ENCODE measurements at places on chromosomes 4 and X.

DNA sequence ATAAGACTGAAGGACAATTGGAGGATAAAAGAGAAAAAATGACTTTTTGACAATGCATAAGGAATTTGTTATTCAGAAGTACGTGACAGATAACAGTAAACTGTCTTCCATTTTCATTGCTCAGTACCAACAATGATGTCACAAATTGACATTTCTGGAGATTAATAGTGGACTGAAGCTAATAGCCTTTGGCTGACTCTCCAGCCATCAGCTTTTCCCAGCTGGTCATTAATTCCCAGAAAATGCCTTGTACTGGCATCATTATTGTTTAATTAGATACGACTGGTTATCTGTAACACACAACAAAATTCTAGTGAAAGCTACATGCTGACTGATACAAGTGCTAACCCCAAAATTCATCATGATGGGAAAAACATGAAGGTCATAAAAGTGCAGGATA lies 147.9 kb upstream of the FGF13 start:
- DNase-seq = no peak

- DNase-seq = no peak
These were observed 145.9 kb downstream of the DMD start for GRCh38 chrX:33065415-33065814.

DNA sequence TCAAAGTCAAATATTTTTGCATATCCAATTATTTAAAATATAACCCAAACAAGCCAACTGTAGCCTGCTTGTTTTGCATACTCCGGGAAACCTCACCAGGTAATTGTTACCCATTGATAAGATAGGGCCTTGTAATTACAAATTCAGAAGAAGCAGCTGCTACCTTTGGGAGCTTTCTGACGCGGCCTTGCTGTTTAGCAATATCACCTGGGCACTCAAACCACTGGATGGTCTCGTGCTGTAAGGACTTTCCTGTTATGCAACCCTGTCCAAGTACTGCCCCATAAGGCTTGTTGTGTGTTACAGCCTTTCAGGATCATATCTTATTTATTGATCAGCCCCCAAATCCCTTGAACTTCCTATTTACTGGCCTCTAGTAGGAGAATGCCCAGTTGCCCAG lies 52.1 kb downstream of the HS3ST1 start:
- no peak for DNase-seq

GRCh38 chr4:102546635-102547034 lies 45.5 kb downstream of the NFKB1 start:
- no peak for DNase-seq

- peak; percentile 69 for DNase-seq
These were observed 333.3 kb downstream of the BCOR start for GRCh38 chrX:39764441-39764914.

DNA sequence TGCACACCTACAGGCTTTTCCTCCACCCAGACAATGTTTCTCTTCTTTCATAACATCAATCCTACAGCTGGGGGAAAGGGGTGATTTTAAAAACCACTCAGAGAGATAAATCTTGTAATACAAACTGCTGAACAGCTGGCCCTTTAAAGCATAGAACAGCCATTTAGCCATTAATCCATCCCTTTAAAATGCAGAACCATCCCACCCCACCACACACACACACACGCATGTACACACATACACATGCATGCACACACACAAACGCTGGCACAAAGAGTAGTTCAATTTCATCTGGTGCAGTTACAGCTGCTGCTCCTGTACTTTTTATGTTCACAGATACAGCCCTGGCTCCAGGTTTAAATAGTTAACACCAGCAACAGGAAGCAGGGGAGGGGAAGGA lies 426.1 kb downstream of the MID1IP1 start:
- no peak for DNase-seq

GRCh38 chrX:20857746-20858145 lies 516.5 kb upstream of the CNKSR2 start:
- DNase-seq = no peak

- peak; percentile 80 for DNase-seq
These were observed 72.9 kb downstream of the WDR19 start for GRCh38 chr4:39255266-39255665.

DNA sequence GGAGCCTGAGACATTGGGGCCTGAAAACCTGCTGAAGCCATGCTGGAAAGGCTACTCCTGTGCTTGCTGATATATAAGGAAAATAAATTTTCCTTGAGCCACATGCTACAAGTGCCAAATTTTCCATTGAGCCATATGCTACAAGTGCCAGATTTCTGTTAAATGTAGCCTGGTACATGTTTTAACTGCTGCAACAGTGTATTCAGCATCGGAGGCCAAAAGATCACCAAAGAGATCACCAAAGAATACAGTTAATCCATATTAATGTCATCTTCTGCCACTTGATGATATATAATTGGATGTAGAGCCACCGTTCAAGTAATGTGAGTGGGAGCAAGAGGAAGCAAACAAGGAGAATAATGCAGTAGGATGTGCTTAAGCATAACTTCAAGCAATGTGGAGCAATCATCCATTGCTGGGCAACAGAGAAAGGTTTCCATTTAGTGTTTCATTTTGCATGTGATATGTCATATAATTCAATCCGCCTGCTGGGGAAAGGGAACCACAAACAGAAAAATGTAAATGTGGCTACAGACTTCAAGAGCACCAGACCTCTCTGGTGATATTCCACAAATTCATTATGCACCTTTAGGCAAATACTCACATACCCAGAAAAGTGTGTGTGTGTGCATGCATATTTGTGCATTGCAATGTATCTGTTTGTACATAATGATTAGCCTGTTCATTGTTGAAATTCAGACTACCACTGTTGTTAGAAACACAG lies 295.9 kb downstream of the KCNIP4 start:
- DNase-seq = no peak

GRCh38 chr4:154049457-154050181 lies 260.7 kb upstream of the SFRP2 start:
- peak; percentile 70 for DNase-seq

GRCh38 chr4:52107745-52108144 lies 56.6 kb downstream of the SPATA18 start:
- no peak for DNase-seq

GRCh38 chrX:81261576-81261975 lies 59.7 kb downstream of the SH3BGRL start:
- DNase-seq = peak; percentile 40

GRCh38 chrX:132520792-132521191 lies 32.0 kb upstream of the MBNL3 start:
- no peak for DNase-seq

DNA sequence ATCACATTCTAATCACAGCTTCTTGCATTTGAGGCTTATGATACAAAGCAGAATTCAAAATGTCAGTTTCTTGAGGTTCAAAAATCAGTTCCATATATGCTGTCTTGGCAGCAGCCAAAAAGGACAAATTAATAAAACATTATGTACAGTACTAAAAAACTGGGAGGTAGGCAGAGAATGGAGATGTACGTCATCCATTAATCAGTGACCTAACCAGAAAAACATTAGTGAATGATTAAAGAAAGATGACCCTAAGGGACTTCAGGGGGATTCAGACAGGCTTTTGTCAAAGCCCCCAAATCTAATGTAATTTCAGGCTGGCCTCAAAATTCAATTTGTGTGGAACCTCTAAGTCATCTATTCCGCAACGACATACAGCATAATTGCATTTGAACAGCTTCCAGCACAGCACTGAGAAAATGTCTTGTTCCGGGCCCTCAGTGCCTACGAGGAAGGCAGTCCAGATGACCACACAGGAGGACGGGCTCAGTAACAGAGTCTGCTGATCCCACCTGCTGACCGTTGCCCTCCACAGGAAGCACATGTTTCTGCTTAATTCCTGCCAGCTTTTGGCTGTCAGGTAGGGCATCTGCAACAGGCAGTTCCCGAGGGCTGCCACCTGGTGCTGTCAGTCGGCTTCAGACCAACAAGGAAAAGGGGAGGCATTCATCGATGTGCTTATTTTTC lies 83.8 kb upstream of the HHIP start:
- no peak for DNase-seq

GRCh38 chr4:182576601-182577289 lies 333.5 kb downstream of the TENM3 start:
- DNase-seq = no peak

DNA sequence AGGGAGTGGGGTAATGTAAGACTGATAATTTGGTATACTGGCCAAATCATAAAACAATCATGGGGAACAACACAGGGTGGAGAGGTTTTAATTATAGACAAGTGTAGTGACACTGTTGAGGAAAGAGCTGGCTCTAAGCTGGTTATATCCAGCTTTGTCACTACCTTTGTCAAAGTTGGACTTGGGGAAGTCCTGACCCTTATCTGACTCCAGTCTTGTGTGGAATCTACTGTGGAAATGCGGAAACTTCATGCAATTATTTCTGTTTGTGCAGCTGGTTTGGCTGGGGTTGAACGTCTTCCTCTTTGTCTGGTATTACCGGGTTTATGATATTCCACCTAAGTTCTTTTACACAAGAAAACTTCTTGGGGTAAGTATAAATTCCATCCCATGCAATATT lies 2.0 kb downstream of the CYBB start:
- DNase-seq = no peak

- DNase-seq = no peak
These were observed 431.6 kb downstream of the INPP4B start for GRCh38 chr4:142414366-142414990.

- peak; percentile 64 for DNase-seq
These were observed 56.4 kb downstream of the C4orf51 start for GRCh38 chr4:145736241-145736831.

GRCh38 chr4:991451-992296 lies 1.5 kb downstream of the SLC26A1 start:
- no peak for DNase-seq

DNA sequence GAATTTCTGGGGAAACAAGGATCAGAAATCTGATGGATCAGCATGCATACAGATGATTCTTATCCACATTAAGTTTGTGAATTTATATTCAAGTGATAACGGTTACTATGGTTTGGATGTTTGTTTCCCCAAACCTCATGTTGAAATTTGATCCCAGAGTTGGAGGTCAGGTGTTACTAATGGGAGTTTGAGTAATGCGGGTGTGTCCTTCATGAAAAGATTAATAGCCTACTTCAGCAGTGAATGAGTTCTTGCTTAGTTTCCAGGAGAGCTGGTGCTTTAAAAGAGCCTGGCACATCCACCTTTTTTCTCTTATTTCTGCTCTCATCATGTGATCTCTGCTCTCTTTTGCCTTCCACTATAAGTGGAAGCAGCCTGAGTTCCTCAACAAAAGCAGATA lies 712.4 kb downstream of the IL1RAPL1 start:
- peak; percentile 78 for DNase-seq

All from M059J (cell line).